Epithelial cell of alveolus of lung (primary cell): ENCODE measurements at places on chromosomes 4 and X. TPM values are rescaled to one million over a fixed set of nuclear protein-coding genes. Genes with fewer than 3 reads are reported as not detected.

SPACA5 gene
- total RNA-seq = not detected in 2 replicates

ZFYVE28 gene
- 5.6 and 8.0 TPM in 2 replicates for total RNA-seq

KLHL34 gene
- total RNA-seq = not detected in 2 replicates

TMEM31 gene
- total RNA-seq = not detected in 2 replicates

GABRA4 gene
- total RNA-seq = under 0.01 TPM in 1 of 2 replicates, not detected in the other

FHDC1 gene
- total RNA-seq = 0.16 and 0.26 TPM in 2 replicates

NR3C2 gene
- 0.24 and 1.3 TPM in 2 replicates for total RNA-seq

NRK gene
- total RNA-seq = 3.7 and 16.9 TPM in 2 replicates

DCX gene
- not detected in 2 replicates for total RNA-seq

RBM46 gene
- 0.08 and 0.39 TPM in 2 replicates for total RNA-seq

NWD2 gene
- not detected in 2 replicates for total RNA-seq

FREM3 gene
- not detected in 2 replicates for total RNA-seq

FAM114A1 gene
- 204 and 215 TPM in 2 replicates for total RNA-seq

VCX2 gene
- not detected in 2 replicates for total RNA-seq

EIF4E gene
- 67.1 and 106 TPM in 2 replicates for total RNA-seq

GLRA3 gene
- not detected in 2 replicates for total RNA-seq

TAF7L gene
- total RNA-seq = 0.16 and 1.0 TPM in 2 replicates

NSG1 gene
- total RNA-seq = 0.80 and 5.3 TPM in 2 replicates

ODAPH gene
- 0.08 and 0.39 TPM in 2 replicates for total RNA-seq
